Aorta (tissue), 5 donors: ENCODE measurements at places on chromosomes 5 and 9. TPM values are rescaled to one million over a fixed set of nuclear protein-coding genes. Genes with fewer than 3 reads are reported as not detected.

- no peak for DNase-seq
Observed at GRCh38 chr9:23586906-23587305, 239.1 kb downstream of the ELAVL2 start.

DNA sequence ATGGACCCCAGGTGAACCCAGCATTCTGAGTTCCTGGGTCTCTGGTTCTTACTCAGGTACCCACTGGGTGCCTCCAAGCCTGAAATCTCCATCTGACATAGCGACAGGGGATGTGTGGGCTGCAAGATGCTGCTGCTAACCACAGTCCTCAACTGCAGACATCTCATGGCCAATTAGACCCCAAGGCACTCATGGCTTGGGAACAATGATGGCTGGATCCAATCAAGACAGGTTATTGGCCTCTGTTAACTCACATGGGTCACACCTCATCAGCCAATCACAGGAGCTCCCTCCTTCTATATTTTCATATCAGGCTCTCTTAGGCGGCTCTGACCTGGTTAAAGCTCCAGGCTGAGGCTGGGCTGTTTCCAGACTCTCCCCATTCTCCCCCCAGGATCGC is 57.0 kb downstream of the CXXC5 start:
- no peak for DNase-seq

- no peak for DNase-seq
Observed at GRCh38 chr9:87639949-87640348, 86.0 kb upstream of the CTSL start.

DNA sequence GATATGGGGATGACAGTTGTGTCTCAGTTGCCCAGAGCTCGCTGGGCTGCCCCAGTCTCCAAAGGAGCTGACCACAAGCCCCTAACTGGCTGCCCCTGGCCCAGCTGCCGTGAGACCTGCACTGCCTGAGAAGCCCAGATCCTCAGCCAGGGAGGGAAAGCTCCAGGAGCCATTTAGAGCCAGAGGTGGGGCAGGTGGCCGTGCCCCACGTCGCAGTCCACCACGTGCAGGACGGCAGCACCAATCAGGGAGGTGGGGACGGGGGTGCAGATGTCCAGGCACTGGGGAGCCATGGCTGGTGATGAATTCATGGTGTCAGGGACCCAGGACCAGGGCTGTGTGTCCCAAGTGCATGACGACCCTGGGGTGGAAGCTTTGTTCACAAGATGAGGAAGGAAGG is 13.4 kb downstream of the PRRX2 start:
- no peak for DNase-seq

IL9 gene
- not detected for total RNA-seq

LEAP2 gene
- total RNA-seq: 1.3 TPM

DNA sequence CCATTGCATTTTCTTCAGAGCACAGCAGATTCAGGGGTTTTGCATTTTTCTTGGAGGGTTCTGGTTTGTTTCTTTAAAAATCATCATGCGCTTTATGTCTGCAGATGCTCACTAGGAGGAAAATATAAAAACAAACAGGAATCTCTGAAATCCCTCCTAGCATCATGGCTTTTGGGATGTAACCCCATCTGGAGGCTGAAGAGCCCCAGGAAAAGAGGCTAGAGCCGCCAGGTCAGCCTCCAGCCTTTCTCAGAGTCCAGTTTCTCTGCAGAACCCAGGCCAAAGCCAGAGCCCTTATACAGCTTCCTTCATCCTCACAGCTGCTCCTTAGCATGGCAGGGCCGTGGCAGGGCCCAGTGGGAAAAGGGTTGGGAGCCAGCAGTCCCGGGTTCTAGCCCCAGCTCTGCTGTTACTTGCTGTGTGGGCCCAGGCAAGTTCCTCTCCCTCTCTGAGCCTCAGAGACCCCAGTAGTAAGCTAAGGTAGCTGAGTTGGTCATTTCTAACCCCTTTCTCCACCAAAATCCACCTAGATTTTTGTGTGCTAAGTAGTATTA is 62.1 kb downstream of the PAX5 start:
- DNase-seq: no peak

PTBP3 gene
- total RNA-seq: 39.6 TPM

PALM2AKAP2 gene
- total RNA-seq: 155 TPM

ACOT12 gene
- 0.45 TPM for total RNA-seq

DNAJC25 gene
- 5.6 TPM for total RNA-seq

DNA sequence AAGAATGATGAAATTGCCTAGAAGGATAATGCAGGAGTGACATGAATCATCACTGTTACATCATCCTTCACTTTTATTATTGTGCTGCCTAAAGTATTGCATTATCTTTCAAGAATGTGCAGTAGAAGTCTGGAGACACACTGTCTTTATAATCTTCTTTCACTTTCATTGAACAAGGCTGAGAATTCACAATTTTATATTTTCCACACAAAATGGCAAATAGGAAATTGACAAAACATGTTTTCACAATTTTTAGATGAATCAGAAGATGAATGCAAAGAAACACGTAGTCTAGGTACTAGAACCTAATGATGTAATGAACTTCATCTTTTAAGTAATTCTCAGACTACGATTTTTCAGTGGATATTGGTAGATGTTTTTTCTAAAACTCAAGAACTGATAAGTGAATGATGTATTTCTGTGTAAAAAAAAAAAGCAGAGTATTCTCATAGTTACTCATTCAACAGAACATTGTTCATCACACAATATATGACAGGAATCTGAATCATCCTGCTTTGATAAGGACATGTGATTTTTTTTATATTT is 131.5 kb upstream of the GRHPR start:
- no peak for DNase-seq

PDE6A gene
- total RNA-seq: not detected

ANKRD18B gene
- total RNA-seq: not detected

DNA sequence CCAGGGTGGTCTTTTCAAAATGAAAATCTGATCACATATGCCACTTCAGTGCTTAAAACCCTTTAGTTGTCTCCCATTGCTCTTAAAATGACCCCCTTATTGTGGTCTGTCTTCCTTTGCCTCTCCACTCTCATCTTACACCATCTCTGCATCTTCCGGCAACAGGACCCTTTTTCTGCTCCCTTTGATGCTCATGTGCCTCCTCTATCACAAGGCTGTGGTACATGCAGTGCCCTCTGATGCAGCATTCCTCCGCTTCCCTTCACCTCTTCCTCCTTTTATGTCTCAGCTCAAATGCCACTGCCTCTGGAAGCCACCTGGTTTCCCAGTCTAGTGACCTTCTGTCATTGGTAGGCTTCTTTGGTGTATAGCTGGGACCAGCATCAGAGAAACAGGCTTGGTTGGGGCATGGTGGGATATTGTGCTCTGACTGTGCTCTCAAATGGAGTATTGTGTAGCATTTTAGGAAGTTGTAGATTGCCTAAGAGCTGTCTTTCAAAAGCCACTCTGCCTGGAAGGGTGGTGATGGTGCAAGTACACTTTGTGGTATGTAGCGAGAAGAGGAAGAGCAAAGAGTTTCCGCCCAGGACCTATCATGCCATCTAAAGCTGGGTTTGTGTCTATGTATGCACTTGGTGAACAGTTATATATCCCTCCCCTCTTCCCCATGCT is 28.1 kb downstream of the ARHGAP26 start:
- DNase-seq: no peak

GRCh38 chr9:3012245-3012644 is 168.3 kb upstream of the PUM3 start:
- DNase-seq: no peak

CARTPT gene
- not detected for total RNA-seq

- no peak for DNase-seq
Observed at GRCh38 chr5:160463740-160464465, 42.2 kb downstream of the PTTG1 start.

GRCh38 chr5:107217721-107218130 is 453.0 kb downstream of the EFNA5 start:
- peak; percentile 88 for DNase-seq

DNA sequence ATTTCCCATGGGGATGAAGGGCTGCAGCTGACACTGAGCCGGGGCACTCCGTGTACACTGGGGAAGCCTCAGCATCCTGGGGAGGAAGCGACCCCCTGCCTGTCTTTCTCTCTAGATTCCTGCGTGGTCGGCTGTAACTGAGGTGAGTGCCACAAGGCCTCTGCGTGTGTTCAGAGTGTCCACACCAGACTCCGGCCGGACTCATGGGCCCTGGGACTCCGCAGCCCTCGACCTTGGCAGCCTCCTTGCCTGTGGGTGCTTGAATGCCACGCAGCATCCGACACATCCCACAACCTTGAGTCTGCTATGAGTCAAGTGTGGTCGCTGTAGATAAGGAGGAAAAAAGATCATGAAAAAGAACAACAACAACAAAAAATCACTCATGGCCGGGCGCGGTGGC is 23.4 kb downstream of the PAEP start:
- no peak for DNase-seq

DNA sequence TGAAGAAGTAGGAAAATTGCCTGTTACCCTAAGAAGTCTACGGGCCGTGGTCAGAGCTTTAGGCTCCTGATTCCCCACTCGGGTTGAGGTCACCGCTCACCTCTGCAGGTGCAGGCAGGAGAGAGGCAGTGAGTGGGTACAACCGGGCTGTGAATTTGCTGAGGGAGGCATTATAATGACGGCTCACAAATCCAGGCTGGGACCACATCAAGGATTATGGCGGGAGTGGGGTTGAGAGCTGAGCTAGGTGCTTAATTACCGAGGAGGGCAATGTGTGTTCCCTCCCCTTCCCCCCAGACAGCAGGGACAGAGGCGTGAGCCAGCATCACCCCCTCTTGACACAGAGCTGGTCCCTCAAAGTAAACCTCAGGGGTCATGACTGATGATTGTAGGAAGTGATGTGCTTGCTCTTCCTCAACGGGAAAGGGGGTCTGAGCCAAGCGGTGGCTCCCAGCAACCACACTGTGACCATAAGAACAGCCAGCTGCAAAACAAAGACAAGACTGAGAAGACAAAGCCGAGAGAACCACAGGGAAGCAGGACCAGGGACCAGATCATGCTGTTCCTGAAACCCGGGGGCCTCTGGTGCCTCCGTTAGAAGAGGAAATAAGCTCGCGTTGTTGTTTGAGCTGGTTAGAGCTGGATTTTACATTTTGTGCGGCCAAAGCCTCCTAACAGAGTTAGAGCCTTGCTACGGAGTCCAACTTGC is 77.7 kb downstream of the OLFM1 start:
- no peak for DNase-seq

DNA sequence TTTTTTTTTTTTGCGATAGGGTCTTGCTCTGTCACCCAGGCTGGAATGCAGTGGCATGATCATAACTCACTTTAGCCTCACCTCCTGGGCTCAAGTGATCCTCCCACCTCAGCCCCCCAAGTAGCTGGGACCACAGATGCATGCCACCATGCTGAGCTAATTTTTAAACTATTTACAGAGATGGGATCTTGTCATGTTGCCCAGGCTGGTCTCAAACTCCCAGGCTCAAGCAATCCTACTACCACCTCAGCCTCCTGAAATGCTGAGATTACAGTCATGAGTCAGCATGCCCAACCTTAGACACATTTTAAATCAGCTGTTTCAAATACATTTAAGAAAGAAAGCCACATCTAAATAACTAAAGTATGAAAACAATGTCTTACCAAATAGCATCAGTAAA is 439.0 kb downstream of the EBF1 start:
- DNase-seq: no peak

CTNND2 gene
- total RNA-seq: 0.29 TPM

ANKRD18A gene
- 0.06 TPM for total RNA-seq

GRCh38 chr5:56245481-56245880 is 12.4 kb upstream of the ANKRD55 start:
- DNase-seq: no peak

- no peak for DNase-seq
Observed at GRCh38 chr9:117516676-117517632, 102.1 kb upstream of the ASTN2 start.

DNA sequence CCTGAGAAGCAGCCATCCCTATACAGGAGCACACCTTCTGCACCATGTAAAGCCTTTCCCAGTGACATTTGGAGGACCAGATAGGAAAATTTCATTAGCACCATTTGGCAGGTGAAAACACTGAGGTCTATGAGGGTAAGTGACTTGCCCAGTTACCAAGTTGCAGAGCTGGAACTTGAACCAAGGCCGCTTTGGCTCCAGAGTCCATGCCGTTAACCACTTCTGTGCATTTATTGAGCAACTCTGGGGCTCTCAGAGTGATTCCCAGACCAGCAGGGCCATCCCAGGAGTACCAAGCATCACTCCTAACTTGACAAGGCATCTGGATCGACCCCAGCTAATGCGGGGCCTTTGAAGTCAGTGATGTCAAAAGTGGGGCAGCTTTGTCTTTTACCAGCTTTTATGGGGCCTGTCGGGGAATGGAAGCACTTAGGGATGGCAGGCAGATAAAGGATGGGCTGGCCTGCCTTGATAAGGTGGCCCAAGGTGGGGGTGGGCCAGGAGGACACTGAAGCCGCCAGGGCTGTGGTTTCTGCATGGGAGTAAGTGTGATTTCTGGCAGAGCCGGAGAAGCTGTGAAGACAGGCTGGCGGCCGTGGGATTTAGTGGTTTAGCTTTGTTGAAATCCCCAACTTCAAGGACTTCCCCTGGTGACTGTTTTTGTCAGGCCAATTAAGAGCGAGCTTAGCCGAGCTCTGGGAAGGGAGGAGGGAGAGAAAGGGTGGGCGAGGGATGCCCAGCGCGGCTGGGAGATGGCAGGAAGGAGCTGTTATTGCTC is 127.3 kb downstream of the MACROH2A1 start:
- no peak for DNase-seq

- no peak for DNase-seq
Observed at GRCh38 chr9:7613931-7614330, 185.6 kb downstream of the DMAC1 start.

DNA sequence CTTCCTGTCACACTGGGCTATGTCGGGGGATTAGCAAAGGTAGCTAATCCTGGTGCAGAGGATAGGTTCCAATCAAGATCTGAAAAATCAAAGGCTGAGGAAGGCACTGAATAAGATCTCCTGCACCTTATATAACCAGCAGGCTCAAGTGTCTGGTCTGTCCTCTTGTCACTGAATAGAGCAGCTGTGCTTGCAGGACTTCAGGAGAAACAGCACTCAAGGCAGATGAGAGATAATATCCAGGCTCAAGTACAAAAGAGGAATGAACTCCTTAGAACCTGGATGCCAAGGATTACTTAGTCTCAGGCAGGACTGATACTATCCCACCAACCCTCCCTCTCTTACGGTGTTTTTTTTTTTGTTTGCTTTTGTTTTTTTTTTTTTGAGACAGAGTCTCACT is 108.8 kb upstream of the LRRTM2 start:
- DNase-seq: no peak

PTGDS gene
- 145 TPM for total RNA-seq

- no peak for DNase-seq
Observed at GRCh38 chr5:78472469-78473106, 112.2 kb downstream of the SCAMP1 start.

GRCh38 chr9:134944351-134944802 is 26.7 kb upstream of the FCN1 start:
- DNase-seq: peak; percentile 37

DNA sequence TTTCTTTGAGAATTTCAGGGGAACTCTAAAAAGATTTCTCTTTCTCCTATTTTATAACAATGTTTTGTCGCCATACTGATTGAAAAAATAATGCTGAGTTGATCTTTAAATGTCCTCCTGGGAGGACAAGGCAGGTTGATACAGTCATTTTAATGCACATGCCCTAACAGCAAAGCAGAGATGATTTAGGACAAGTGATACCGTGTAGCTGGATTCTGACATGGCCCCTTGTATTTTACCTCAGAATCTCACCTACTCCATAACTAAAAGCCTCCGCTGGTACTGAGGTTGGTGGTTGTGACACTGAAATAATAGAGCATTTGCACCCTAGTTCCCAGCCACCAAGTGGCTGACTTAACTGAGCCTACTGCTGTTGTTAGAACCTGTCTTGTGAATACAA is 811 bp upstream of the LRRTM2 start:
- DNase-seq: no peak

RNF38 gene
- 52.4 TPM for total RNA-seq

CLIC3 gene
- total RNA-seq: 3.8 TPM
